ENCODE measurements at places on chromosomes 4 and X.

GRCh38 chrX:118352566-118352965 is 6.7 kb downstream of the WDR44 start:
- DNase-seq, result no peak

DNA sequence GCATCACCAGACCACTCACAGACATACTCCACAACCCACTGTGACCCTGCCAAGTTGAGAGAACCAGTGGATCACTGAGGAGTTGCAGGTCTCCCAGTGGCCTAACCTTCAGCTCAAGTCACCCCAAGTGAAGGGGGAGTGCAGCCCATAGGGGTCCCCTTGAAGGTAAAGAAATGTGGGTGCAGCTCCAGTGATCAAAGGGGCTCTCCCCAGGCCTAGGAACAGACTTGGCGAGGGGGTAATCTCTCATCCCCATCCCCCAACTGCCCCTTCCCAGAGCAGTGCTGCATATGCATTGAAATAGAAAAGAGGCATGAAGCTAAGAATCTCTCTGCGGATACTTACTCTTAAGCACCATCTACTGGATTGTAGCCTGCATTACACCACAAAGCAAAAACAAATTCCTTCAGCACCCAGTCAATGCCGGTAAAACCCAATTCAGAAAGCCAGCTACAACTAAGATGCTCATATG is 27.0 kb downstream of the MAGEE1 start:
- peak; percentile 4 for DNase-seq

DNA sequence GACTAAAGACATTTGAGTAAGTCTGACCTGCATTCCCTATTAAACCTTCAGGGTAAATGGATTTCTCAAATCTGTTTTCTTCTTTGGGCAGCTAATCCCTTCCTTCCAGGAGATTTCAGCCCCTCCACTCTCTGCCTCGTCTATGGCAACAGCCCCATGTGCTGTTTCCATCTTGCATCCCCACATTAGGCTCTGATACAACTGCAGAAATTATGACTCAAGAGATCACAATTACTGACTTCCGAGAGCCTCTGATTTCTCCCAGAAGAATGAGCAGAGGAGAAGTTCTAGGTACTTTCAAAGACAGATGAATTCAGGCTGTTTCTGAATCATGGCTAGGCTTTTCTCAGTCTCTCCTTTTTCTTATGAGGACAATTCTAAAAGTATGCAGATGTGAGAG is 38.7 kb downstream of the RAI2 start:
- no peak for DNase-seq

- DNase-seq, result no peak
These were observed 1564.5 kb upstream of the PCDH10 start for GRCh38 chr4:131584587-131584986.

DNA sequence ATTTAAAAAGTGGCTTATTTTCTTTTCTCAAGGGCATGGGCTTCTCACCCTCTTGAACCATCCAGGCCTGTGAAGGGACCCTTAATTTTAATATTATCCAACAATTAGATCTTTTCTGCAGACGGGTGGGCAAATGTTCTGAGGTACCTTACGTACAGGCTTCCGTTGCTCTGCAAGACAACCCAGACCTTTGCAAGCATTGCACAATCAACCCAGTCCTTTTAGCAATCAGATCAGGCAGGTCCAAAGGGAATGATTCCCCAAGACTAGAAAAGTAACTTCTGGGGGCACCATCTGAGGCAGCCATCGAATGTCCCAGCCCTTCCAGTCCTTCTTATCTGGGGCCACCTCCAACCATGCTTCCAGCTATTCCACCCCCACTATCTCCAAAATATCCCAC is 67.3 kb upstream of the TACR3 start:
- DNase-seq, result no peak

DNA sequence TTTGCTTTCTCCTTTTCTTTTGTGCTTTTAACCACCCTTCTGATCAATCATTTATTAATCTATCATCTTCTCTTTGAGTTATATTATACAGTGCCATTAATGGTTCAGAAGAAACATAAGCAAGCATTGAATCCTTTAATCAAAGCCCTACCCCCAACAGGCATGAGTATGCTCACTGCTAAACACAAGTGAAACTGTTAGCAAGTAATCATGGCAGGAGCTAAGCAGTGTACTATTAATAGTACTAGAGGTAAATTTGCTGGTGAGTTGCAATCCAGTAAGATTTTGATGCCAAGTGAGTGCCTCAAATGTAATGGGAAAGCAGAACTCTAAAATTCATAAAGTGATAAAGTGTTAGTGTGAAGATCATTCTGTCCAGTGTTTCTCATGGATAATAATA is 57.2 kb downstream of the FNIP2 start:
- no peak for DNase-seq

DNA sequence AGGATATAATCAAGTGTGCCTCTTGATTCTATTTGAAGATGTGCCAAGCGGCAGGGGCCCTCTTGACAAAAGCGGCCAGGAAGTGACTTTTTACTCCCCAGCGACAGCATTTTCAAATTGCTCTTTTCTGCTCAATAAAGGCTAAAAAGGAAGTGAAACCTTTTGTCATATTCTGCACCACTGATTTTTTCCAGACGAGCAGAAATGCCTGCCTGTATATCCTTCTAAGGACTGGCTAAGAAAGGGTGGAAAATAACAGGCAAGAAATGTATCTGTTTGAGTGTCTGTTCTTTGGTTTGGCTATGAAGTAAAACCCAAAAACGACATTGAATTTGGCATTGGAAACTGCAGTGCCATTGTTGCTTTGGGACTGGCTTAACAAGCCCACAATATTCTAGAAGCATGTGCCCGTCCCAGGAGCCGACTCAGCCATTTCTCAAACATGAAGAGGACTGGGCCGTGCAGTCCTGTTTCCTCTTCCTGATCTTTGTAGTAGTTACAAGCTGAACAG is 25.4 kb downstream of the TMSB4X start:
- DNase-seq, result no peak

DNA sequence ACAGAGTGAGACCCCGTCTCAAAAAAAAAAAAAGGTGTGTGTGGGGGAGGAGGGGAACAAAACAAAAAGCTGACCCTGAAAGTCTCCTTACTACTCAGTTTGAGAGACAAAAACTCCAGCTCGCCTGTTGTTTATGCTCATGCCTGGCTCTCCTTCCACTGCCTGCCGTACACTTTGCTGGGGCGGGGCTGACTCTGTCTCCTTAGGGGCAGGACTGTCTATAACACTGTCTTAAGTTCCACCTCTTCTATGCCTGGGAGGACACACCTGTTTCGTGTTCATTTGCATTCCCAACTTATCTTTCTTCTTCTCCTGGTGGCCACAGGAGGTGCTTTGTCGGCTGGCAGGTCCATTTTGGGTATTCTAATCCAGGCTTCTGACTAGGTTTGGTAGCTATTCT is 81.4 kb downstream of the MTNR1A start:
- no peak for DNase-seq

DNA sequence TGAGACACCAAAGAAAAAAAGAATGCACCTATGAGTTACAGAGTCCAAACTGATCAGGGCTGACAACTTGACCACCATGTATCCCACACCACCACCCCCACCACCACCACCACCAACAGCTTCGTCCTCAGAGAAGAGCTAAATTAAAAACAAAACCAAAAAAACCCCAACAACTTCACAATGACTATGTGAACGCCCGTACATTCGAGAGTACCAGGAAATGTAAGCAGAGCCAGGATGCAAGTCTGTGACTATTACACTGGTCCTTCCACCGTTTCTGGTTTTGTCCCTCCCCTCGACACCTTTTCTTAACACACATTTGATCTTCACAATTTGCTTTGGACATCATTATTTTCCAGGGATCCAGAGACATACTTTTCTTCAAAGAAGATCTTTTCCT is 51.0 kb downstream of the WFS1 start:
- DNase-seq, result no peak

DNA sequence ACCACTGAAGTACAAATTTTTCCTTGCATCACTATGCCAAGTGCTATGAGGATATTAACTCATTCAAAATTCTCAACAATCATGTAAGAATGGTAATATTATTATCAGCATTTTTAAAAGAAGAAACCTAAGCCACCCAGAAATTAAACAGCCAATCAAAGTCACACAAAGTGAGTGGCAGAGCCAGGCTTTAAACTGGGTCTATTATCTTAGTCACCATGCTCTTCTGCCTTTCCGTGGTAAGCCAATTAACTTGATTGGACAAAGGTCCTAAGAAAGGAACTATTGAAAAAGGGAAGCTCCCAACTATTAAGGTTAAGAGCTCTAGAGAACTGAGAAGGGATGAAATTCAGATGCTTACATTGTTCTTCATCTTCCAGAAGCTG is 111.5 kb downstream of the ASB9 start:
- no peak for DNase-seq

GRCh38 chr4:3744232-3744631 is 22.0 kb upstream of the ADRA2C start:
- no peak for DNase-seq

DNA sequence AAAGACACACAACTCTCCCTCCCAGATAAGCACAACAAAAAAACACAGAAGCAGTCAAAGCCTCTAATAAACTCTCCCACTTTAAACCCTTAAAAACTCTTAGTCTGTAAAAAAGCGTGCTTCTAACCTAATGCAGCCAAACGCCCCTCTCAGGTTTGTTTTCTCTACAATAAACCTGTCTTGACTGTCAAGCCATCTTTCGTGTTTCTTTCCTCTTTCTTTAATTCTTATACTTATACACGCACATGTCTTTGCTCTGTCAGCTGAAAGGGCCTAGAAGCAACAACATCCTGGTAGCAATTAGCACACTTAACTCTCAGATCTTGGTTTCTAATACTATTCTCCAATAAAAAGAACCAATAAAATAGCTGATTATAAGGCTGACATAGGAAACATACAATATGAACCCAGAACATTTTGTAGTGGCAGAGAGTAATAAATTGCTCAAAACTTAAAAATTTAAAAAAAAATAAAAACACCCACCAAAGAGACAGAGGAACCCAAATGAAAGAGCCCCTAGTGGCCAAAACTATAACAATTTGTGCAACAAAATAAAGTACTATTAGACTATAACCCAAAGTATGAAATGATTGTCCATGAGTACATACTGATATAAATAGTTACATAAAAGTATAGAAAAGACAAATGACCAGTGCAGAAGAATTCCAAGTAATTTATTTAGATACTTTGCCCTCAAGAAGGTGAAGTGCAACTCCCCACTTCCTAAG is 440.4 kb upstream of the ADGRL3 start:
- no peak for DNase-seq

DNA sequence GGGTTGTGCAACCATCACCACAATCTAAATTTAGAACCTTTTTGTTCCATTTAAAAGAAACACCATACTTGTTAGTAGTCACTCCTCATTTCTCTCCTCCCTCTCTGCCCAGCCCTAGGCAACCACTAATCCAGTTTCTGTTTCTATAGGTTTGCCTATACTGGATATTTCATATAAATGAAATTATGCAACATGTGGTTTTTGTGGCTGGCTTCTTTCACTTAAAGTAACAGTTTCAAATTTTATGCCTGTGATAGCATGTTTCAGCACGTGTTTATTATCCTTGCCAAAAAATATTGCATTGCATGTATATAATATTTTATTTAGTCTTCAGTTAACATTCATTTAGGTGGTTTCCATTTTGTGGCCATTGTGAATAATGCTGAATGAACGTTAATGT is 437.6 kb downstream of the IL1RAPL1 start:
- peak; percentile 21 for DNase-seq

- DNase-seq, result no peak
These were observed 154.2 kb downstream of the RAB28 start for GRCh38 chr4:13329963-13330362.

DNA sequence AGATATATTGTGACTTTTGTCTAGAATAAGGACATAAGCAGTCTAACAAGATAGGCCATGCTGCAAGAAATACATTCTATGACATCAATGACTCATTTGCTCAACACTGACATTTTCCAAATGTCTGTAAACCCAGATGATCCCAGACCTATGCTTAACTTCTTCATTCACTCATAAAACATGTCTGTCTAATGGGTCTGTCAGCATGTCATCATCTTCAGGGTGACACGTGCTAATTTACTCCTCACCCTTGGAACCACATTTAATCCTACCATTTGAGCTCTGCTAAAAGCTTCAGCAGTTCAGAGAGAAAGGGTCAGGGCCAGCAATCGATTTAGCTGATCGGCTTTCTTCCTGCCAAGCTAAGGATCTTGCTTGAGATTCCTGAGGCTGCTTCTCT is 109.4 kb upstream of the MAP3K15 start:
- DNase-seq, result no peak

DNA sequence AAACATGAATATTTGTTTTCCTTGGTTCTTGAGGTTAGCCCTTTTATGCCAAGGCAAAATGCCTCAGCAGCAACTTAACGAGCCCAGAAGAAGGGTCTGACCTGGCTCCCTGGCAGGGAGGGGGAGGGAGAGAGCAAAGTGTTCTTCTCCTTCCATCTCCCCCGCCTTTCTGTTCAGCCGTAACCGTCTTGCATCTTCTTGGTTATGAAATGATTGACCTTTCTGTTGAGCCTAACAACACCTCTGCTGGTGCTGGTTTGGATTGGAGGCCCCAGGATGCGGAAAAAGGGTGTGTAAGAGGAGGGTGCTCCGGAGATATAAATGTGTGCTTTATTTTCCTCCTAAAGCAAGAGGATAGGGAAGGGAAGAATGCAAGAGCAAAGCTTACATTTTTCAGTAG is 44.7 kb downstream of the PTTG2 start:
- DNase-seq, result no peak

- no peak for DNase-seq
These were observed 92.3 kb downstream of the REPS2 start for GRCh38 chrX:17038681-17039161.

DNA sequence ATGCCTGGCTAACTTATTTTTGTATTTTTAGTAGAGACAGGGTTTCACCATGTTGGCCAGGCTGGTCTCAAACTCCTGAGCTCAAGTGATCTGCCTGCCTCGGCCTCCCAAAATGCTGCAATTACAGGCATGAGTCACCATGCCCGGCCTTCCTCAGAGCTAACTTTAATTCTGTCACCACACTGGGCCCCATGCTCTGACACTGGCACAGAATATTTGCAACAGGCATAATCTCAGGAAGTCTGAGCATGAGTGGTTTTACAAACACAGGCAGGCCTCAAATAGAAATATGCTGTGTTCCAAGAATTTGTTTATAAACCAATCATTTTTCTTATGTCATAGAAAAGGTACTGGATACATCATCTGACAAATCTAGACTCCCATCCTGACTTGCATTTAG is 32.7 kb upstream of the FAM9C start:
- DNase-seq, result no peak

DNA sequence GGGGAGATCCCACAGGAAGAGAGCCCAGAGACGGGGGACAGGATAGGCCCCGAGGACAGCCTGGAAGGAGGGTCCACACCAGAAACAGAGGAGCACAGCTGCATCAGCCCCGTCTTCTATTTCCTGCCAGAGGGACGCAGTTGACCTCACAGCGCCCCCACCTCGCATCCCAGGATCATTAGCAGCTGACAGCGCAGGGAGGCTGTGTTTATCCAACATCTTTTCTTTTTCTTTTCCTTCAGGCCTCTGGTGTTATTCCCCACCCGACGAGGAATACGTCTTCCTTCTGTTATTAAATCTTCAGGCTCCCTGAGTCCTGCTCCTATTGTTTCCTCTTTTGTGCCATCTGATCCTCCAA is 75.4 kb downstream of the DCHS2 start:
- peak; percentile 2 for DNase-seq

GRCh38 chr4:2949782-2950125 is 13.5 kb downstream of the NOP14 start:
- DNase-seq, result no peak
